Renal cortex interstitium (tissue), 15 donors: ENCODE measurements at places on chromosomes 16 and 17. TPM values are rescaled to one million over a fixed set of nuclear protein-coding genes. Genes with fewer than 3 reads are reported as not detected.

DNA sequence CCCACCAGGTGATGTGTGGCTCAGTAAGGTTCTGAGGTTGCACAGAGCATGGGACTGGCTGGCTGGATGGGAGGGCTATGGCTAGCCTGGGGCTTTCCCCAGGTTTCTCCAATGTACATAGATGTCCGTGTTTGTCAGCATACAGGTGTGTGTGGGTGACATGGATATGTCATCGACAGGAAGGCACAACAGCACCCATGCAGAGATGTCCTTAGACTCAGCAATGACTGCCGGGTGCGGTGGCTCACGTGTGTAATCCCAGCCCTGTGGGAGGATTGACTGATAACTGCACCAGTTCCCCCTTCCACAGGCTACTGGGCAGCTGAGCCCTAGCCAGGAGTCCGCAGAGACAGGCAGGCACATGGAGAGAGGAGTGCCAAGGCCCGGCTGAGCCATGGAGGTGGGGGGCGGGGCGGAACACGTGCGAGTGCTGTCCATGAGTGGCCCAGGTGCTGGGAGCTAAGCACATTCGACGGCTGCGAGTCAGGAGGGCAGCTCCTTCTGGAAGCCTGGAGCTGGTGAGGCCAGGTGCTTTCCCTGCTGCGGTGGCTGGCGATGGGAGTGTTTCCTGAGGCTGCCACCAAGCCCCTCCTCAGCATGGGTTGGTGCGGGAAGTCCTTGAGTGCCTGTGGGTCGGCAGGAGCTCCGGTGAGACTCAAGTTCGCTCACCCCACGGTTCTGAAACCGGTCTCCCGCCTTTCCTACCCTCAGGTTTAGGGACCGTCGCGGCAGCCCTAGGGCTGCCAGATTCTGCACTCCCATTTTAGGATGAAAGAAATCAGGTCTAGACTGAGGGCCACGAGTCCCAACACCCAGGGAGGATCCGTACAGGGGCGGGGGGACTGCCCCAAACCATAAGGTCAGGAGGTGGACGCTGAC, 858 bp upstream of the ASPSCR1 start:
- DNase-seq, result no peak

The CHRNE gene
- polyA plus RNA-seq, result 2.8 TPM

- no peak for DNase-seq
Measured at GRCh38 chr17:4329838-4330237, 36.6 kb downstream of the UBE2G1 start.

The PDILT gene
- not detected for polyA plus RNA-seq
